ENCODE measurements at places on chromosomes 11 and 22.

DNA sequence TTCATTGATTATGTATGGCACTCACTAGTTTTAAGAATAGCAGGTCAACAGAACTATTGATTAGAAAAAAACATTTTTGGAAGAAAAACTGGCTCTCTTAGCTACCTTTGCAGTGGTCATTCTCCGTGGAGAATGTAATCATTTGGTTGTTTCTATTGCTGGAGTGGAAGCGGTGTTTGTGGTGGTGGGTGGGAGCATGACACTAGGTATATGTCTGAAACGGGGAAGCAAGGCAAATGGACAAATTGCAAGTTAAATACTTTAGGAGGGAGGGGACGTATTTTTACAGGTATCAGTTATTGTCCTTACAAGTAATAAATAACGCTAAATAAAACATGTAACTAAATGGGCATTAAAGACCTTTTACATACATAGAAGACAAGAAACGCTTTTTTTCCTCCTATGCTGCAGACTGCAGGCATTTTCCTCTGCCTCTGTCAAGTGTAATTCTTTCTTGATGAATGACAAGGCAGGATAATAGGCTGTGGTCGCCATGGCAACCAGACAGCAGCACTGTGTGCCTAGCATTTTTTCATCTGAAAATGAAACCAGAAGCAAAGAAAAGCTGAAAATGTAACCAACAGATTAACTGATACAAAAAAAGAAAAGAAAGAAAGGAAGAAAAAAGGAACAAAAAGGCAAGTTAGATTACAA is 46.2 kb downstream of the BLID start:
- DNase-seq: peak; percentile 67
- H3K27me3 ChIP-seq: peaks cover 1% of the 10 kb centered on the region
- H3K27ac ChIP-seq: no peak overlapping the region
- no peak overlapping the region for H3K4me3 ChIP-seq
- peaks cover 2% of the 10 kb centered on the region for H3K4me1 ChIP-seq
- no peaks in the 10 kb centered on the region for H3K36me3 ChIP-seq

DNA sequence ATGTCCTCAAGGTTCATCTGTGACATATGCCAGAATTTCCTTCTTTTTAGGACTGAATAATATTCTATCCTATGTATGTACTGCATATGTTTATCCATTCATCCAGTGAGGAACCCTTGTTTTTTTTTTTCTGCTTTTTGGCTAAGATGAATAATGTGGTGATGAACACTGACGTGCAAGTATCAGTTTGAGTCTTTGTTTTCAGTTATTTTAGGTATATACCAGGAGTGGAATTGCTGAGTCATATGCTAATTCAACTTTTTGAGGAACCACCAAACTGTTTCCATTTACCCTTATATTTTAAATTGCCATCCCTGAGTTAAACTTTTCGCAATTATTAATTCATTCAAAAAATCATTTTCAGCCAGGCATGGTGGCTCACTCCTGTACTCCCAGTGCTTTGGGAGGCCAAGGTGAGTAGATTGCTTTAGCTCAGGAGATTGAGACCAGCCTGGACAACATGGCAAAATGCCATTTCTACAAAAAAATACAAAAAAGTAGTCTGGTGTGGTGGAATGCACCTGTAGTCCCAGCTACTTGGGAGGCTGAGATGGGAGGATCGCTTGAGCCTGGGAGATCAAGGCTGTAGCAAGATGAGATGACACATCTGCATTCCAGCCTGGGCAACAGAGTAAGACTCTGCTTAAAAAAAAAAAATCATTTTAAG is 64.2 kb downstream of the MICAL2 start:
- H3K36me3 ChIP-seq: no peaks in the 10 kb centered on the region
- H3K4me3 ChIP-seq: no peak overlapping the region
- no peak for DNase-seq

DNA sequence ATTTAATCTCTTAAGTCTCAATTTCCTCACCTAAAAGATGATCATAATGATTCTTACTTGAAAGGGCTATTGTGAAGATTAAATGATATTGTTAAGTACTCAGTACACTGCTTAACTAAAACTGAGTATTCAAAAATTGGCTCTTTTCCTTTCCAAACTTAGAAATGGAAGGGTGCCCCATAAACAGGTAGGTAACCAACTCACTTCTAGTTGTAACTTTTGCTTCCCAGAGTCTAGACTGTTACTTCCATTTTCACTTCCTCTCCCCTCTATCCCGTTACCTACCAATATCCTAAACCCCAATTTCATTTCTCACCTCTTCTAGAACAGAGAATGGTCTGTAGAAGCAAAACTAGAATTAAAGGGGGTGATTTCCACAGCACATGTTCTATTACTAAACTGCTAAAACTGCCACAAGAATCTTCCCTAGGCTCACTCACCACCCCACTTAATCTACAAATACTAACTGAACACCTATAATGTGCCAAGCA is 50.0 kb downstream of the RRAS2 start:
- peaks cover 1% of the 10 kb centered on the region for H3K27me3 ChIP-seq
- no peak overlapping the region for H3K4me3 ChIP-seq
- no peak overlapping the region for H3K27ac ChIP-seq

DNA sequence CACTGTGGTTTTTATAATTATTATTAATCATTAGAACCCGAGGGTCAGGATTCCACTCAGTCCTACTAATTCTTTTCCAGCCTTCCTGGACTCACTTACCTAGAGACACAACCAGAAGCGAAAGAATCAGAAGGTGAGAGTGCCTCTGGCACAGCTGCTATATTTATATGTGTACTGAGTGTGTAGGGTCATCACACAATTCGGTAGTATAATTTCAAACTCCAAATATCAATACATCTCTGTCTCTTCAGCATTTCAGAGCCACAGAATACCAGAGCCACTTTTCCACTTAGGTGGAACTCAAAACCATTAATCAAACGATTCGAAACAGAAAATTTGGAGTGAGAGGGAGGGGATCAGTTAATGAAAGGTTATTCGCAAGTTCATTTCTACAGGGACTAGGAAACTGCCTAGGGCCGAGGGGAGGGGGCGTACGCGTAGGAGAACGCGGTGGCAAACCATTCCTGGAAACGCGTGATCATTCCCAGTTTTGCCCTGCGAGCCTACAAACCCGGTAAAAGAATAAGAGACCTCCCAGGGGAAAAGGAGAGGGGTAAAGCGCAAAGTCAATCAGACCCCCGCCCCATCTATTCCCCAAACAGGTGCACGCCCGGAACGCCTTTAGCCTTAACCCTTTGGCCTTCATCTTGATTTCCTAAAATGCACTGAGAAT is 5.4 kb downstream of the BSX start:
- peaks cover 5% of the 10 kb centered on the region for H3K36me3 ChIP-seq
- H3K4me3 ChIP-seq: peak overlapping the region; percentile 90
- no peak for DNase-seq
- no peak overlapping the region for H3K27ac ChIP-seq
- peaks cover 10% of the 10 kb centered on the region for H3K4me1 ChIP-seq
- peaks cover 41% of the 10 kb centered on the region for H3K27me3 ChIP-seq

- H3K4me3 ChIP-seq: no peak overlapping the region
- no peaks in the 10 kb centered on the region for H3K4me1 ChIP-seq
- H3K36me3 ChIP-seq: peaks cover 5% of the 10 kb centered on the region
Measured at GRCh38 chr11:107232451-107232850, 214.2 kb upstream of the GUCY1A2 start.

- peaks cover 5% of the 10 kb centered on the region for H3K27me3 ChIP-seq
- no peaks in the 10 kb centered on the region for H3K36me3 ChIP-seq
- no peak for DNase-seq
- H3K27ac ChIP-seq: no peak overlapping the region
- H3K4me1 ChIP-seq: peaks cover 6% of the 10 kb centered on the region
Measured at GRCh38 chr11:123272565-123272964, 77.5 kb upstream of the CLMP start.

DNA sequence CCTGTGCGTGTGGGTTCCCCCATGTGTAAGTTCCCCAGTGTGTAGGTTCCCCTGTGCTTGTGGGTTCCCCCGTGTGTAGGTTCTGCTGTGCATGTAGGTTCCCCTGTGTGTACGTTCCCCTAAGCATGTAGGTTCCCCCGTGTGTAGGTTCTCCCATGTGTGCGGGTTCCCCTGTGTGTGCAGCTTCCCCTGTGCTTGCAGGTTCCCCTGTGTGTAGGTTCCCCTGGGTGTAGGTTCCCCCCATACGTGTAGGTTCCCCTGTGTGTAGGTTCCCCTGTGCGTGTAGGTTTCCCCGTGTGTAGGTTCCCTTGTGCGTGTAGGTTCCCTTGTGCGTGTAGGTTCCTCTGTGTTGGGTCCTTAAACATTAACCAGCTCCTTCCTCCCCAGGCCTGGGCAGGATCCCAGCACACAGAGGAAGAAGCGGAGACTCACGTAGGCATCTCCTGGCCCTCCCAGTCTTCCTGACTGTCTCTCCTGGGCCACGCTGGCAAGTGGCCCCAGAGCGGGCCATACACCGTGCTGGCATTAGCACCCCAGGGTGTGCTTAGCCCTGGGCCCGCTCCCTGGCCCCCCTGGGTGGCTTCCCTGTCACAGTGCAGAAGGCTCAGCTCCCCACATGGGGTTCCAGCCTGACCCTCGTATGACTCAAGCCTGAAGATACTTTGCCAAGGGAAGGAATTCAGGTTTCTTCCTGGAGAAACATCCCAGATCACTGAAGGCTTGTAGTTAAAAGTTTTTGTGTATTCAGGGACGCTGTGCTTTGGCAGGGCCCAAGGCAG is 2.8 kb upstream of the GRAMD4 start:
- H3K27ac ChIP-seq: no peak overlapping the region
- no peak for DNase-seq
- H3K4me1 ChIP-seq: peaks cover 31% of the 10 kb centered on the region
- H3K27me3 ChIP-seq: peaks cover 7% of the 10 kb centered on the region
